ENCODE measurements at places on chromosomes 5 and 9.

GRCh38 chr9:89760123-89760522 lies 155.3 kb downstream of the GADD45G start:
- no peak for DNase-seq

DNA sequence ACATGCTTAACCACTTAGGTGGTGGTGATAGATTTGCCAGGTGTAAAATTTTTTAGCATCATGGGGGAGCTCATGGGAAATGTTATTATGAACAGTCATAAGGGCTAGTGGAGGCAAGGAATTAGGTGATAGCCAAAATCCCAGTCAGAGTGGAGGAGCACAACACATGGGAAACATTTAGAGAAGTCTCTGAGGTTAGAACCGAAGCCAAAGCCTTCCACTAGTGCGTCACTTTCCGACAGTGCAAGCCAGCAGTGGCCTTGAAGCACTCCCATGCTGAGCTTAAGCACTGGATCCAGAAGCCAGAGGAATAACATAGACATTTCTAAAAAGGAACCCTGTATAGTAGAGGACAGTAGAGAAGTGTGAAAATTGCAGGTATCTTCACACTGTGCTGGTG lies 101.5 kb upstream of the SNX2 start:
- DNase-seq: no peak

GRCh38 chr5:157549954-157550549 lies 25.5 kb downstream of the ADAM19 start:
- no peak for DNase-seq

DNA sequence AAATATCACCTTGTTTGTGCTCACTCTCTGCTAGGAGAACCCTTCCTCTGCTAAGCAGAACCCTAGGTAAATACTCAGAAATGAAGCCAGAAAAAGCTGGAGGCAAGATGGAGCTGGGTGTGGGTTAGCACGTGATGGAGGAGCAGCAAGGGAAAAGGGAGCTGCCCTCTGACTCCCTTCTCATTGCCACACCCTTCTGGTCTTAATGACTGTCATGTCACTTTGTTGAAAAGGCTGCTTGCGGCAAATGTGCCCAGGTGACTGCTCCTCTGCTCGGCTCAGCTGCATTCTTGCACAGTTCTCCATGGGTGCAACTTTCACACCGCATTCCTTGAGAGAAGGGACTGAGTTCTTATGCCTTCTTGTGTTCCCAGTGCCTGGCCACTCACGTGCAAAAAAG lies 36.4 kb upstream of the TBC1D2 start:
- DNase-seq: no peak

DNA sequence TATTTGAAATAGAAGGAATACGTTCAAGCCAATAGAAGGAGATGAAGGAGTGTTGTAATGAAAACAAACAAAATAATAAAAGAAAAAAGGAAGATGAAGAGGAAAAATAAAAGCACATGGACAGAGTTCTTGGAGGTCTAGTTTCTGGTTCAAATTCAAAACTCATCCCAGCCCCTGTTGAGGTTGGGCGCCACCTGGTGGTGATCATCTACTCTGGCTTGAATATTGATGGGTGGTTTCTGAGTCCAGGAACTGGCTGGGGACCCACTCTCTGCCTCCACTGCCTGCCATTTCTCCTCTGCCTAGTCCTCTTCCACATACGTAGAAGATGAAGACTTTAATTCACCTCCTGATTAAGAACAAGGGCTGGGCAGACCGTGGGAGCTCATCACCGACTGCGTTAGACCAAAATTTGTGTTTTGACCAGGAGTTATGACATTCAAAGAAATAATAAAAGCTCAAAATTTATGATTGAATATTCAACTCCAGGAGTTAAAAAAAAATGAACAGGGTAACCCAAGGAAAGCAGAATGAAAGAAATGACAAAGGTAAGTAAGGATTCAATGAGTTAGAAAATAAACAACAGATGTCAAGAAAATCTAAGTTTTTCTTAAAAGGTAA lies 99.0 kb upstream of the SLC1A3 start:
- DNase-seq: peak; percentile 60

- DNase-seq: no peak
Measured at GRCh38 chr5:9922719-9923118, 292.6 kb upstream of the TAS2R1 start.

GRCh38 chr9:68983522-68984424 lies 30.1 kb downstream of the PRKACG start:
- DNase-seq: no peak

GRCh38 chr9:122367774-122368460 lies 2.9 kb upstream of the PTGS1 start:
- no peak for DNase-seq

GRCh38 chr5:139849942-139850341 lies 54.3 kb downstream of the PSD2 start:
- no peak for DNase-seq

DNA sequence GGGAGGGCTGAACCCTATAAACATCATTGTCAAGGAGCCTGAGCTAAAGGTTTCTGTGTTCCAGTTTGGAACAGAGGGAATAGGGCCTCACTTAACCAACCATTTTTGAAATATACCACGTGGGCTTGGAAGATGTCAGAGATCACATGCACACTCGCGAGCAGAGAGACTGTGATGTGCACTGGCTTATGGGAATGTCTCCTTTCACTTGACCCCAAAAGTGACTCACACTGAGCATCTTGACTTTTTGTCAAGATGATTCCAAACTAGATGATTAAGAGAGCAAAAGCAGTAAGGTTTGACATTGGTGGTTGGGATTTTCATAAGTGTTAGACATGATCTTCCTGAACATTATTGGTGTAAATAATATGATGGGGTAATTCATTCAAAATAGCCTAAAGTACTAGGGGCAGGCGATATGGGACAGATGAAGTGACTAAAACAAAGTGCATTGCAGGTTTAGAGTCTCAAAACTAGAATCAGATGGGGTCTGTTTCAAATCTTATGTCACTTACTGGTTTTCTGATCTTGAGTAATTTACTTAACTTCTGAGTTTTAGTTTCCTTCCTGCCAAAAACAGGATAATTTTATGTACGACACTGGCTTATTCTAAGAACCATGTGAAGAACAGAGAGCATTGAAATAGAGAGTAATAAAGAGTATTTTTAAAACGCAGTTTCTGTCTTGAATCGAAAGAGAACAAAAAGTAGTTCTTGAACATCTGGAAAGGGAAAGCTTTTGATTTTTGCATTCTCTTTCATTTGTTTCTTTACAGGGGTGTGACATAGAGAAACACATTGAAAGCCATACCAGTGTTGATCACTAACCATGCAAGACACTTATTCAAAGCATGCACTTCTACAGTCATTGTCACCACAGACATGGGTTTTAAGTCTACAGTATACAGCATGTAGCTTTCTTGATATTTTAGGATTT lies 383.0 kb downstream of the DIRAS2 start:
- DNase-seq: no peak

- no peak for DNase-seq
Measured at GRCh38 chr9:7287065-7287464, 512.5 kb downstream of the DMAC1 start.

GRCh38 chr9:68704498-68704813 lies 584 bp upstream of the PIP5K1B start:
- DNase-seq: no peak

DNA sequence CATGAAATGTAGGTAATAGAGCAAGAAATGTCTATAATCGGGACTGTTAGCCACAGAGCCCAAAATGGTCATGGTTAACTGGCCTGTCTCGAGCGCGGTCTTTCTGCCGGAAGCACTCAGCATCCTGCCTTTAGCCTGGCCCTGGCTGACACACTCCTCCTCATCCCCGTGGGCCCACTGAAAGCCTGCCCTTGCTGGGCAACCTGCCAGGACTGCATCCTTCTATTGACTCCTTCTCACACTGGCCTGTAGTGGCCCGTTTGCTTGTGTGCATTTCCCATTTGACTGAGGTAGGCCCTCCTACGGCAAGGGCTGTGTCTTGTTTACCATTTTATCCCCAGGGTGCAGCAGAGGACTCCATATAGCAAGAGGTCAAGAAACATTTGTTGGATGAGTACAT lies 215.7 kb downstream of the ATPSCKMT start:
- no peak for DNase-seq

DNA sequence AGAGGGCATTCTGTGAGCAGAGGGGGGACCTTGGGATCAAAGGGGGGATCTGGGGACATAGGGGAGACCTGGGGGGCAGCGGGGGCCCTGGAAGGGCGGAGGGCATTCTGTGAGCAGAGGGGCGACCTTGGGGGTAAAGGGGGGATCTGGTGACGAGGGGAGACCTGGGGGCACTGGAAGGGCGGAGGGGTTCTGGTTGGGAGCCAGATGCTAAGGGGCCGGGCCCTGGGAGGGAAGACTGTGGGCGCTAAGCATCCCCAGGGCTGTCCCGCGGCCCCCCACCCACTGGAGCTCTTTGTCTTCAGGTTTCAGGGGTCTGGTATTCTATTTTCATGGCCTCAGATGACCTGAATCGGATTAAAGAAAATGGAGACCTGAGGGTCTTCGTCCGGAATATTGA lies 748 bp downstream of the LCN9 start:
- DNase-seq: no peak

GRCh38 chr9:70398145-70398556 lies 16.3 kb downstream of the KLF9 start:
- DNase-seq: no peak

GRCh38 chr5:145471026-145471425 lies 364.1 kb downstream of the PRELID2 start:
- no peak for DNase-seq

DNA sequence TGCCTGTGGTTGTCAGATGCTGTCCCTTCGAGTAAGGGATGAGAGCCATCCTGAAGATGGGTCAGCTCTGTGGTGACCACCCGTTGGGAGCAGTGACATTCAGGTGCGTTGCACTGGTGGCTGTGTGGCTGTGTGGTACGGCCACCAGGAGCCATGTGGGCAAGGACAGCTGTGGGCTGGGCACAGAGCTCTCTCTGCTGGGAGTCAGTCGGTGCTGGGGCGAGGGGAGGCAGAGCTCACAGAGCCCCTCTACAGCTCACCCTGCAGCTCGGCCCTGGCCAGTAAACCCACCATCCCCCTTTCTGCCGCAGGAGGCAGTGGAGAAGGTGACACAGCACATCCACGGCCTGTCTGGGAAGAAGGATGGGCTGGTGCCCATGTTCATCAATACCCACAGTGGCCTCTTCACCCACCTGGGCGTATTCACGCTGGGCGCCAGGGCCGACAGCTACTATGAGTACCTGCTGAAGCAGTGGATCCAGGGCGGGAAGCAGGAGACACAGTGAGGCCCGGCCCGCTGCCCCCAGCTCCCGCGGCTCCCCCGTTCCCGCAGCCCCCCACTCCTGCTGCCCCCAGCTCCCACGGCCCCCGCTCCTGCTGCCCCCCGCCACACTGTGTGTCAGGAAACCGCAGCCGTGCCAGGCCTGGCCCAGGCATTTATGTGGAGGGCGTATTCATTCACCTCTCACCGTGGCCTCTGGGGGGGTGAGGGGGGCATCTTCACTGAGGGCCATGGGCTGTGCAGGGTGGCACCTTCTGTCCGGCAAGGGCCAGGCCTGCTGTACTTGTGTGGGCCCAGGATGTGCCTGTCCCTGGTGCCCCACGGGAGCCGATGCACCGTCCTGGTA lies 8.5 kb downstream of the DPP7 start:
- no peak for DNase-seq

DNA sequence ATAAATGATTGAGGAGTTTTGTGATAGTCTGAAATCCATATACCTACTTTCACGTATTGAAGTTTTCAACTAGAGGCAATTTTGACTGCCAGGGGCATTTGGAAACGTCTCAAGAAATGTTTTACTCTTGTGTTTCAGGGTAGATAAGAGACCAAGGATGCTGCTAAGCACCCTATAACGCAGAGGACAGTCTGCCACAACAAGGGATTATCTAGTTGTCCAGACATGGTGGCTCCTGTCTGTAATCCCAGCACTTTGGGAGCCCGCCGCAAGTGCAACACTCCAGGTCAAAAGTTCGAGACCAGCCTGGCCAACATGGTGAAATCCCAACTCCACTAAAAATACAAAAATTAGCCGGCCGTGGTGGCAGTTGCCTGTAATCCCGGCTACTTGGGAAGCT lies 133.7 kb upstream of the CCNG1 start:
- no peak for DNase-seq

DNA sequence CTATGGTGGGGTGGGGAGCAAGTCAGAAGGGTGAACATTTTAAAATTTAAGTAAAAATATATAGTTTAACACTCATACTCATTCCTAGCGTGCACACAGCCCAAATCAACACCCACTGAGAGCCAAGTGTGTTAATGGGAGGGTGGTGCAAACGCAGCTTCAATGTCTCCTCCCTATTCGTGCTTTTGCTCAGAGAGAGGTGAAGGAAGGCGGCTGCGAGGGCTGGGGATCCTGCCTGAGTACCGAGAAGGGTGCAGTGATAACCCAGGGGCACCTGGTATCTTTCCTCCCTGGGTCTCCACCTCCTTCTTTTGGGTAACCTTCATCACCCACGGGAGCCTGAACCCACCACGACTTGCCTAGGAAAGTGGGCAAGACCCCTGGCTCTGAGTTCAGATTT lies 35.0 kb downstream of the FGF1 start:
- DNase-seq: no peak

DNA sequence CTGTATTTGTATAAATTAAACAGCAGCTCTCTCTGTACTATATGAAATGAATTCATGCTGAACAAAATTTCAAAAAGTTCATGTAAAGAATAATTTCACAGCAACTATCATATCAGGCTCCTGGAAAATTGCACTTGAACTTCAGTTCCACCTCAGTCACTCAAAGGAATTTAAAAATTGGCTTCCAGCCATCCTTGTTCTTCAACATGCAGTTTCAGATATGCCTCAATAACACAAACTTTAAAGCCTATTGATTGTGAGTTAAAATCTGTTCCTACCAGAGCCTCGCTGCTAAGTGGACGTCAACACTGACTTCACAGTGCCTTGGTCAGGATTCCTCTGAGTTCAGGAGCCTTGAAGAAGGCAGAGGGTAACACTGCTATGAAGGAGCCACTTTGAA lies 418.7 kb upstream of the WWC1 start:
- no peak for DNase-seq

- DNase-seq: no peak
Measured at GRCh38 chr9:130601100-130601499, 21.7 kb downstream of the FUBP3 start.

DNA sequence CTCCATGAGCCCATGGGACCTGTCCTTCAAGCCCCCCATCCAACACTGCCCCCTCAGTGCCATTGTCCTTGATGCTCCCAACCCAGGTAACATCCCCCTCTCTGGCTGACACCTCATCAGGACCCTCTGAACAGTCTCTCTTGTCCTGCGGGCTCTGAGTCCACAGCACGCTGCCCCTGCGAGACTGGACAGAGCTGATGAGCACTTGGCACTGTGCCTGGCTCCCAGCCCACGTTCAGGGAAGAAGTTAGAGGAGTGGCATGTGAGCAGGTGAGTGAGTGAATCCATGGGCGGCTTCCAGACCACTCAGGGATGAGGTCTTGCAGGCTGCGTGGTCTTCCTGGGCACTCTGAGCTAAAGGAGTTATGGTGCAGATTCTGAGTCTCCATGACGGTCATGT lies 70.7 kb downstream of the PAX5 start:
- no peak for DNase-seq

GRCh38 chr5:180138214-180138975 lies 66.8 kb upstream of the RNF130 start:
- no peak for DNase-seq

GRCh38 chr5:65913519-65913918 lies 12.9 kb upstream of the ERBIN start:
- no peak for DNase-seq
